ENCODE measurements at places on chromosomes 7 and 10.

DNA sequence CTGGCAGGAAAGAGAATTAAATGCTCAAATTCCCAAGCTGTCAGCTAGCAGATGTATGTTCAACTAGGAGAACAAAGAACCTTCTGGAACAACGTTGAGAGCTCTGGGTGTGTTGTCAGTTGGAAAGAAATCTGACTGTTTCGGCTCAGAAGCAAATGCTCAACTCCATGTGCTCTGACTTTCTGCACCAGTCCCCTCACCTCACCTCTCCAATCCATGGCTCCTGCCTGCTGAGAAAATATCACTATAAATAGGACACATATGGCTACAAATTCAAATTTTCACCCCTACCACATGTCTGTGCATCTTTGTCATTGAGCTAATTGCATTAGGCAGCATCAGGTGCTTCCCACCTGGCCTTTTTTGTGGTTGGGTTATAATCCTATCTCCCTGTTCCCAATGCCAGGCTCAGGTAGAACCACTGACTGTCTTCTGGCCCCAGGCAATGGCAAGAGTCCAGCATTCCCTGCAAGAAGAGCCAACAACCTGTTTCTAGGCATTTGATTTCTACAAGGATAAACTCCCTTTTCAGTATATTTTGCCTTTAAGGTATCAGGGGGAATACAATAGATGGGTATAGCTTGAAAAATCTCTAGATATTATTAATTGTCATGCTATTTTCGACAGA, 142.6 kb upstream of the LSM8 start:
- DNase-seq = no peak

DNA sequence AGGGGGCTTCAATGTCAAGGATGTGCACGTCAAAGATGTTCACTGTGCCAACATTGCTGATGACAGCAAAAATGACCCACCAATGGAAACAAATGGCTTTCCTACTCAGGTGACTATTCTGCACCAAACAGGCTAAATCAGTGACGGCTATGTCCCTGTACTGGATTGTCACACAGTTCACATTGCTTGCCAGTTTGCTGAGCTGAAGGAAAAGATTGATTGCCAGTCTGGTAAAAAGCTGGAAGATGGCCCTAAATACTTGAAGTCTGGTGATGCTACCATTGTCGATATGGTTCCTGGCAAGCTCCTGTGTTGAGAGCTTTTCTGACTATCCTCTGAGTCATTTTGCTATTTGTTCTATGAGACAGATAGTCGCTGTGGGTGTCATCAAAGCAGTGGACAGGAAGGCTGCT, 202.2 kb upstream of the ETV1 start:
- no peak for DNase-seq

- no peak for DNase-seq
These were observed 528.1 kb upstream of the FZD8 start for GRCh38 chr10:36170142-36170719.

DNA sequence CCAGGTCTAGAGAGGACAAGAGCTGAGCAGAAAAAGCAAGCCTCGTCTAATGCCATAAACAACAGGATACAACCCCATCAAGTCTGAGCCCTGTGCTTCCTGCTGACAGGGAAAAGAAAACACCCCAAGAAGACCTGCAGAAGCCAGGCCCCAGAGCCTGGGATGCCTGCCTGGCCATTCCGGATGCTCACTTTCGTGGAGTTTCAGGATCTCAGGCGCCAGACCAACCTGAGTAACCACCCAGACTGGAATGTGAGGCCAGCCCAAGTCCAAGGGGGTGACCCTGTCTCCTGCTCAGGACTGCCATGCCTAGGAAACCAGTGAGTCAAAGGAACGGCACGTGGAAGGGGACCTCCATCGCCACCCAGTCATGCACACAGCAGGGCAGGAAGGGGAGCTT, 74.3 kb downstream of the PLXNA4 start:
- no peak for DNase-seq

DNA sequence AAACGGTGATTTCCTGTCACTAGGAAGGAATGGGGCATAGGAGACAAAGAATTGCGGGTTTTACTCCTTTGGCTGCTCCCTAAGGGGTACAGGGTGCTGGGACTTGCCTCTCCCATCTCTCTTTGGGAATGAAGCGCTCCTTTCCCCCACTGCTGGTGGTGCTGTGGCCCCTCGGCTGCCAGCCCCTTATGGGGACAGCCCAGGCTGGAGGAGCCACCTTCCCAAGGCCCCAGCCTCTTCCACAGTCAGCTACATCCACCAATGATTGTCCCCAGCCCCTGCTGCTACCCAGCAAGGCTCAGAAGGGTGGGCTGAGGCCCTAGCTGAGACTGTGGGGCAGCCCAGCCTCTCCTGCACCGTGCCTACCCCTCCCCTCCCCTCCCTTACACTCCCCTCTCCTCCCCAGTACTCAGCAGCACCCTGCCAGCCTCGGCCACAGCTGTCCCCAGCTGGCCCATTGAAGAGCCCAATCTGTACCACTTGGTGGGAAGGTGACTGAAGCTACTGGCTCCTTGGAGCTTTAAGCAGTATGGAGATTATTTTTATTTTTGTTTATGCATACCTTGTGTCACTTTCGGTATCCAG, 19.0 kb downstream of the PRKAG2 start:
- DNase-seq = no peak

DNA sequence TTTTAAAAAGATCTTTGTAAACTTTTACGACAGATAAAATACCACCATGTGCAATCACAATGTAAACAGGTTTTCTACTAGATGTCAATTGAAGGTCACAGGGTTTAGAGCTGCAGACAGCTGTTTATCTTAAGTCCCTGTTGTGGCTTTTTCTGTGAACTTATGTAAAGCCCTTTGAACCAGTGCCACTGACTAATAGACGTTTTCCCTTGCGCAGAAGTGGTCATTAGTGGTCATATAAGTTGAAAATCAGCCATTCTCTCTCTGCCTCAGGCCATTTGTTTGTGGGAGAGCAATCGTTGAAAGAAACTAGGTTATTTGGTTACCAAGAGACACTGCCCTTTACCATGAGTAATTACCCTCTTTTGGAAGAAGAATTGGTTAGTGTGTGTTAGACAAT, 23.9 kb downstream of the CACNB2 start:
- no peak for DNase-seq

- no peak for DNase-seq
These were observed 56.8 kb upstream of the WDR11 start for GRCh38 chr10:120794390-120794789.

DNA sequence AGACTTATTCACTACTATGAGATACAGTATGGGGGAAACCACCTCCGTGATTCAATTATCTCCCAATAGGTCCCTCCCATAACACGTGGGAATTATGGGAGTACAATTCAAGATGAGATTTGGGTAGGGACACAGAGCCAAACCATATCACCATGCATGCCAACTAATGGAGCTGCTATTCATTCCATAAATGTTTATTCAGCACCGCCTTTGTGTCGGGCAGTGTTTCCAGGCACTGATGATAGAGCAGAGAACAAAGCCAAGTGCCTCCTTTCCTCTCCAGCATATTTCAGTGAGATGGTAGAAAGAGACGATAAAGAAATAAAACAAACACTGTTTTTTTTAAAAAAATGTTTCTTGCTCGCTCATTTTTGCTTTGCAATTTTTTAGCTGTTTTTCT, 295.9 kb upstream of the FOXK1 start:
- no peak for DNase-seq

DNA sequence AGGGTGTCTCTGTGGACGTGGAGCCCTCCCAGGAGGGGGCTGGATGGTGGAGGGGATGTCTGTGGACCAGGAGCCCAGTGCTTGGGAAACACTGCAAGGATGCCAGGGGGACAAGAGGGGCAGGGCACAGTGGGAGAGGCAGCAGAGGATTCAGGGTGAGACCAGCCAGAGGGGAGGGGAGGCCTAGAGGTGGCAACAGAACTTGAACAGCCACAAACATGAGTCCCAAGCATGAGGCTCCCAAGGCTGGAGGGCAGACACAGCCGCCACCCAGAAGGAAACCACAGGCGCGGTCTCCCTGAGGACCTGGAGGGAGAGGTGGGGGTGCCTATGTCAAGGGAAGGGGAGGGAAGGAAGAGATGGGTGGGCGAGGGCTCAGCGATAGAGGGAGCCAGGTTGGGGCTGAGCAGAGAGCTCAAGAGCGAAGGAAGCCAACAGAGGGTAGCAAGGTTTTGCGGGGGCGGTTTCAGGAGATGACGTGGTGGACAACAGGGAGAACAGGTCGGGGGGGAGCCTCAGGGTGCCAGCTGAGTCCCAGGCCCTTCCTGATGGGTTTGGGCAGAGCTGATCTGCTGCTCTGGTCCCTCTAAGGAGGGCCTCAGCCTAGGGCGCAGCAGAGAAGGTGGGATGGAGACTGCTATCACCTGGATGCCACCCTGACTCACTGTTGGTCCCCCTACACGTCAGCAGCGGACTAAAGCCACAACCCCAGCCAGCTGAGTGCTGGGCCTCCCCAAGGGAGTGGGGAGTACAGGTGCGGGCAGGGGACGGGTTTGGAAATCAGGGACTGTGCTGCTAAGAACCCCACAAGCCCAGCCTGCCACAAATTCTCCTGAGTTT, 6.7 kb upstream of the PILRA start:
- DNase-seq = no peak

DNA sequence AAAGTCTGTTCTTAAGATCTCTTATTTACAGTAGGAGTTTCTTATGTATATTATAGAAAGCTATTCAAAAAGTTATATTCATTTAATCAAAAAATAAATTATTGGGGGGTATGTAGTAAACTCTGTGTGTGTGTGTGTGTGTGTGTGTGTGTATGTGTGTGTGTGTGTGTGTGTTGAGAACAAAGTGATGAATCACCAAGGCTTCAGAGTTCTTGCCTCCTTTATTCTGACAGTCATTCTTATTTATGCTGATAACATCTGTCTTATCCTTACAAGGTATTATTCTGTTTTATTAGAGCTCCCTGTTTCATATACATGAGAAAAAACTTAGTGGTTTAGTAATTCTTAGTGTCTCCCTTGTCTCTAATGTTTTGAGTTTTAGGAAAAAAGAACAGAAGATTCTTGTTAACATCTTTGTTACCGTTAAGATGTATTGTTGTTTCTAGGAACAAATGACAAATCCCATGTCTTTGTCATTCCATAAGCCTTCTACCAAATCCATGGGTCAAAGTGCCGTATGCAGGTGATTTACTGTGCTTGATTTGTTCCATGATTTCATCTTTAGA, 424.0 kb downstream of the EXOC4 start:
- no peak for DNase-seq

DNA sequence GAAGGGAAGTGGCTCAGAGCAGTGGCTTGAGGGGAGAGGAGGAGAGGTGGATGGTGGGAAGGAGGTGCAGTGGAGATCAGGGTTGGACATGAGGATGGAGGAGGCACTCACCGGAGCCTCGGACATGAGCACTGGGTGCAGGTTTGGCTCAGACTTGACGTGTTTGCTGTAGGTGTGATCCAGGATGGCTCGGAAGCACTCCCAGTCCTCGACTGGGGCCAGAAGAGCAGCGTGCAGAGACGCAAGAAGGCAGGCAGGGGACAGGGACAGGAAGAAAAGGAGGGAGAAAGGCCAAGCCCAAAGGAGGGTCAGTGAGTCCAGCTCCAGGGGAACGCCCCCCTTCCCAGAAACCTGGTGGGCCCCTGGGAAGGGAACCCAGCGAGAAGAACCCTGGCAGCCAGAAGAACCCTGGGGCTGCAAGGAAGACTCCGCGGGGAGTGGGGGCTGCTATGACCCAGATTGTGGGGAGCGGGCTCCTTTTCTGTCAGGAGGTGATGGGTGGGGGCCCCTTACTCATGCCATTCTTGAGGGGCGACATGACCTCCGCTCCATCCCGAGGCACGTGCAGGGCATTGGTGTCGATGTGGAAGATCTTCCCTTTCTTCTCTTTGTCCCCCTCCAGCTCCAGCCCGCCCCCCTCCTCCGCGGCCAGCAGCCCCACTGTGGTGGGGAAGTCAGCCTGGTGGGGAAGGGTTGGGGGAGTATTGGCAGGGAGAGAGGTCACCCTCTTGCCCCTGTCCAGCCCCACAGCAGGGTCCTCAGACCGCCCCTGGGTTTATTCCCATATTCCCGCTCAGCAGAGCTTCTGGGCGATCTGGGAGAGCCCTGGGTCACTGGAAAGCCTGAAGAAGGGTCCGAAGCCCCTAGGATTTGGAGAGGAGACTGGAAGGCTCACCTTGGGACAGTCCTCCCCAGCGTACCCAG, 1.1 kb downstream of the ACTL6B start:
- no peak for DNase-seq

DNA sequence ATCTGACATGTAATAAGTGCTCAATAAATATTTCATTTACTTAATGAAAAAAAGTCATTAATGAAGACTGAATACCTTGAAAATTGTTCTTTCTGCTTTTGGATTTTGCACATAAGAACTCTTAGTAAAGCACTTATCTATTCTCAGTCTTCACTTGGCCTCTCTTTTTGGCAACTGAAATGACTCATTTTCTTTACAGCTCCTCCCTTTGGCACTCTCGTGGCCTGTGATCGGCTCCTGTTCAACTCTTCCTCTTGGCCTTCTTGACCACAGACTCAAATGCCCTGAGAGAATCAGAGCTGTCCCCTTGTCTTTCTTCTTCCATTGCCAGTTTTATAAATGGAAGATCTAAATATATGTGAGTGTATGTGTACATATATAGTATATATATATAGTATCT, 54.2 kb downstream of the FOXP2 start:
- DNase-seq = no peak

- no peak for DNase-seq
These were observed 4.9 kb upstream of the AKR1B1 start for GRCh38 chr7:134463751-134464150.

GRCh38 chr7:44235066-44235465, 34.3 kb downstream of the YKT6 start:
- no peak for DNase-seq

- DNase-seq = no peak
These were observed 333.7 kb downstream of the NRG3 start for GRCh38 chr10:82208726-82209125.

GRCh38 chr10:102603946-102604345, 40.3 kb upstream of the TRIM8 start:
- DNase-seq = no peak

- DNase-seq = no peak
These were observed 44.2 kb downstream of the JMJD1C start for GRCh38 chr10:63421591-63421990.

- peak; percentile 21 for DNase-seq
These were observed 3.8 kb downstream of the GPRIN2 start for GRCh38 chr10:46552526-46553237.

DNA sequence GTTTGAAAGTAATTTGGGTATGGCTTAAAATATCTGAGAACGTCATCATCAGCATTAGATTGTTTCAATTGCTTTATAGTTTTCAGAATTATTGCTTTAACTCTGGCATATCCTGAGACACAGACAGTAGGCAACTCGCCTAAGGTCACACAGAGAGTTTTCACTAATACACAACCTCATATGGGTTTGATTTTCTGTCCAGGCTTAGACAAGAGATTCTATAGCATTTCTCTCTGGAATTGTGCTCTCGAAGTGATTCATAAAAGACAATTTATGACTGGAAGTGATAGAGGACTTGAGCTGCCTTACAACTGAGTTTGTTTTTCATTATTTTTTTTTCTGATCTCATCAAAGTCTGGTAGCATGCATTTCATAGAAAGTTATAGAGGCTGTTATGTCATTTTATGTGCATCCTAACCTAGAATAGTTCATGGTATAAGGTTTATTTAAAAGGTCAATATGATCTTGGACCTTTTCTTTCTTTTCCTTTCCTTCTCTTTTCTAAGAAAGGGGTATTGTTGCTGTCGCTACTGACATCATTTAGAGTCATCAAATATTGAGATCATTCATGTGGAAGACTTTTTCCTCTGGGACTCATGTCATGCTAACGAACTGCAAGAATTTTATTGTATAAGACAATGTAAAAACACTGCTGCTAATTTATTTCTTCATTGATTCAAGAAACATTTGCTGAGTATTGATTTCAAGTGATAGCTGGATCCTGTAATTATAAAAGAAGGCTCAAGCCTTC, 278.2 kb downstream of the PLXDC2 start:
- no peak for DNase-seq

GRCh38 chr7:924541-925231, 29.8 kb downstream of the ADAP1 start:
- no peak for DNase-seq
